Stimulated activated CD8-positive, alpha-beta memory T cell treated with anti-CD3 and anti-CD28 coated beads, Interleukin-4, amount 100 ng/mL, for 4 hours (primary cell): ENCODE measurements at places on chromosomes 5 and 9.

DNA sequence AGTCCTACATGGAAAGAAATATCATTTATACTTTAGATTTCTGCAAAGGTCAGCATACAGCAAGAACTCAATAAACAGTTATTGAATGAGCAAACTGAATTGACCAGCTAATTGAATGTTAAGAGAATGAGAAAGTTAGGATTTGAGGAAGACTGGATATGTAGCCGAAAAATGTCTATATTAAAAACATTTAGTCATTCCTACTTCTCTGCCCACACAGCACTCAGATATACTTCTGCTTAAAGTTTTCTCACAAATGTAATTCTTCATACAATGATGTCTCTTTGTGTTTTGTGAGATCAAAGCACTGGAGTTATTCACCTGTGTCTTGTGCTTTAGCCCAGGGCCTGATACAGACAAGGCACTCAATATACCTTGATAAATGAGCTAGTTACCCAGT is 188.6 kb downstream of the PARP8 start:
- DNase-seq, result no peak

- DNase-seq, result no peak
Measured at GRCh38 chr9:38091310-38092199, 22.5 kb upstream of the SHB start.

- DNase-seq, result peak; percentile 40
Measured at GRCh38 chr5:134175921-134176510, 734 bp downstream of the SKP1 start.

DNA sequence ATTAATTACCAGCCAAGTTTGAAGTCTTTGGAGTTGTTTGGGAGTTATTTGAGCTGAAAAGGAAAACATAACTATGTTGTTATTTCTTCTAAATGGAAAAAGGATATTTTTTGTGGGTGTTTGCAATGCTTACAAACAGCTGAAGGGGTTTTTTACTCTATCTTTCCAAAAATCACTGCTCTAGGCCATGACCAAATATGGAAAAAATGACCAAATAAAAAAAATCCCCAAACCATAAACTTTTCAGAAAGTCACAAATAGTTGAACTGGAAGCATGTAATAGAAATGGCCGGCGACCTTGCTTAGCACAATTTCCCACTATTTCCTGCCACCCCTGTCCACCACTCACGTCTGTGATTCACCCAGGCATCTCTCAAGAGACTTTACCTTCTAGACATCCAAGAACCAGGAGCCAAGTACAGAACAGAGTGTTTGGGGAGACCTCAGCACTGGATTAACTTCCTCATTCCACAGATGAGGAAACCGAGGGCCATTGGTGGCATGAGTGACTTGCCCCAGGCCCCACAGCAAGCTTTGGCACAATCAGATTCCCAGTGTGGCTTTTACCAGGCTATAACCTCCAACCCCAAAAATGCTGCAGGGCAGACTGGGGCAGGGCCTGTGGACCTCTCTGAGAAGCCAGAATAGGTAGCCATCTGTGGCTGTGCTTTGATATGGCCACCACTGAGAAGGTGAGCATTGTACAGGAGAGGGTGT is 84.5 kb downstream of the NRG2 start:
- DNase-seq, result no peak

- DNase-seq, result no peak
Measured at GRCh38 chr9:36129139-36129538, 7.4 kb upstream of the GLIPR2 start.

- DNase-seq, result peak; percentile 3
Measured at GRCh38 chr5:133052317-133053175, 733 bp downstream of the HSPA4 start.

DNA sequence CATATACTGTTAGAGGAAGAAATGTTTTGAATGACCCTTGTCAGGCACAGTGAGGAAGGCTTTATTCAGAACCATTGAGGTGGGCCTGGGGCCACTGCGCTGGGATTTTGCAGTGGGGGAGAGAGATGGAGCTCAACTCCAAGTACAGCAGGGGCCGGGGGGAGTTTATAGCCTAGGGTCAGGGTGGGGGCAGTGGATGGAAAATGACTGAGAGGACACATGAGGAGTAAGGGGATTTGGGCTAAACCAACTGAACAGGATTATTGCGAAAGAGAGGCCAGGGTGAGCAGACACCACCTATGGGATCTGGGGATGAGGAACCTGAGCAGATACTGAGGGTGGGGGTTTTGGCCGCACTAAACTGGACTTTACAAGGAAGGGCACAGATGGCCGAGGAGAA is 6.3 kb downstream of the CEP72 start:
- no peak for DNase-seq

- no peak for DNase-seq
Measured at GRCh38 chr9:131848570-131849160, 108.8 kb upstream of the RAPGEF1 start.

DNA sequence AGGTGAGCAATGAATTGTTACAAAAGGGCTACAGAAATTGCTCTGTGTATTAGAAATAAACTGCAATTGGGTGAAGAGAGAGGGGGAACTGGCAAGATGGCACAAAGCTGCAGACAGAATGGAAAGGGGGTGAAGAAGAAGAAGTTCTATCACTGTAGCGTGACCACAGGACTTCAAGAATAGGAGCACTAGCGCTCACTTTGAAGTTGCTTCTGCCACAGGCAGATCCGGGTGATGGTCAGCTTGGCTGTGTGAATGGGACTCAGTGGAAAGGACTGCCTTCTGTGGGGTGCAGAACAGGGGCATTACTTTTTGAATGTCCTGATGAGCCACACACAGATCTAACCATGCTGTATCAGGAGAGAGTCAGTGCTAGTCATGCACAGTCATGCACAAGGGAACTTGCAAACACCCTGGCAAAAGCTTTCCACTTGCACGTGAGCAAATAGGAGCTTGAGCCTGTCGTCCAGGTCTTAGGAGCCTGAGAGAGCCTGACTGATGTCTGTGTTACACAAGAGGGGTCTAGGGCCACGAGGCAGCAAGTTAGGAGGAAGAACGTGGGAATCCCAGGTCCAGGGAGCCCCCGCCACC is 16.3 kb downstream of the IL5 start:
- DNase-seq, result no peak

DNA sequence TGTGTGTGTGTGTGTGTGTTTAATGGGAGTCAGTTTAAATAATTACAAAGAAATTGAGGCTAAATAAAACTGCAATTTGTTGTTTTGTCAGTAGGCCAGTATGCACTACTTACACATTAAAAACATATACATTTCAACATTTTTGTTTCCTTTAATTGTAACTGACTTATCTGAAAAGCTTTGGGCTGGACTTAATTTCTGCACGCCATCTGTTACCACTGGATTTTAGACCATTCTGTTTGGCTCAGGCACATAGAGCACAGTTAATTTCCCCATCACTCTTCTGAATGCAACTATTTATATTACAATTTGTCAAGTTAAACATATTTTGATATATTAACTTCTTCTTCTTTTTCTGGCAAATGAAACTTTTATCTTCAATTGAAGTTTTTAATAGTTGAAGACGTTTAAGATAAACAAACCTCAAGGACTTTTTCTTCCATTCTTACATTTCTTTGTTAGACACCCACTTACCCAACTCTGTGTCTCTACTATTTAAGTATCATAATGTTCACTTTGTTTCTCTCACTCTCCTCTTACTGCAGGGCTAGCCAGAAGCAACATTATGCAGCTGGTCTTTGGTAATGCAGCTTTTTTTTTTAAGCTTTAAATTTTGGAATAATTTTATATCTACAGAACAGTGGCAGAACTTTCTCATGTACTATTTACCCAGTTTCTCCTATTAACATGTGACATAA is 253.4 kb upstream of the ANKH start:
- no peak for DNase-seq

DNA sequence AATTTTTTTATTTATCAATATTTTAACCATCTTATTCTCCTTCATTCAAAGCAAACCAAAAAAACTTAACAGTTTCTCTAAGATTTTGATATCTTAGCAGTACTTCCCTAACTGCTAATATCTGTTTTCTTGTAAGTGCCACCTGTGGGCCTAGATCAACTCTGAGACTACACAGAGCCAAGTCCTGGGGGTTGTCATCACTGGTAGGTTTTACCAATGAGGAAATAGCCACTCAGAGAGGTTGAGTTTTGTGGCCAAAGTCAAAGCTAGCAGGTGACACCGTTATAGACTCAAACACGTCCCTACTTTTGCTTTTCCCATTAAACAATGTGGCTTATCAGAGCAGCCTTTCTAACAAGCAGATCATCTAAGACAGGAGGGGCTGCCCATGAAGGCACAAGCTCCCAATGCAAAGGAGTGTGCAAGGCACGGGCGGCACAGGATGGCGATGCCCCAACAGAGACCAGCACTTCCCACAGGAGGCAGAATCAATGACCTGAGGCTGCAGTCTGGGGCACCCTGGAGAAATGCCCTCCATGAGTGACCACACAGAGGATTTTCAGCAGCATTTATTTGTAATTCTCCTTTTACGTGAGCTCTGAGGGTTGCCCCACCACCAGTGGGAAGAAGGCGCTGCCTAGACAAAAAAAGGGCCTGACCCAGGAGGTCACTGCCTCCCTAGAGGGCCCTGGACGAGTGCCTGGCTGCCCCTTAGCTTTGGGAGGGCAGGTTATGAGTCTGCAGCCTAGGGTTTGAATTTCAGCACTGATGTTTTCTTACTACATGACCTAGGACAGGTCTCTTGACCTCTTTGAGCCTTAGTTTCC is 7.4 kb downstream of the TBC1D2 start:
- DNase-seq, result no peak

DNA sequence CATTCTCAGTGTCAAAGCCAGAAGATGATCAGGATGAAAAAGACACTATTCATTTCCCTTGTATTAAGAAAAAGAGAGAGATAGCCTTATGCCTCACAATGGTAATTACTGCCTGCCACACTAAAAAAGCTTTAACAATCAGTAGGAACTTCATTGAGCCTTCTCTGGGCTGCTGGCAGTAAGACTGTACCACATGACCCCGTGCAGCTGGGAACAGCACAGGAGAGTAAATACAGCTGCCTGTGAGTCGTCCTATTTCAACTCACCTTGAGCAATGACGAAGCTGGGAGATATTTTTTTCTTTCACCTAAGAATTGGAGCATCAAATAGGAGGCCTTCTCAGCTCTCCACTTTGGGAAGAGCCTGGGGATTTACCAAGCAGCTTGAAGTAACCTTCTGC is 316.3 kb downstream of the GABRB2 start:
- no peak for DNase-seq
